ENCODE measurements at places on chromosomes 16 and 17.
A peak's percentile ranks its signal among the peaks of the same experiment; 100 is the strongest.

DNA sequence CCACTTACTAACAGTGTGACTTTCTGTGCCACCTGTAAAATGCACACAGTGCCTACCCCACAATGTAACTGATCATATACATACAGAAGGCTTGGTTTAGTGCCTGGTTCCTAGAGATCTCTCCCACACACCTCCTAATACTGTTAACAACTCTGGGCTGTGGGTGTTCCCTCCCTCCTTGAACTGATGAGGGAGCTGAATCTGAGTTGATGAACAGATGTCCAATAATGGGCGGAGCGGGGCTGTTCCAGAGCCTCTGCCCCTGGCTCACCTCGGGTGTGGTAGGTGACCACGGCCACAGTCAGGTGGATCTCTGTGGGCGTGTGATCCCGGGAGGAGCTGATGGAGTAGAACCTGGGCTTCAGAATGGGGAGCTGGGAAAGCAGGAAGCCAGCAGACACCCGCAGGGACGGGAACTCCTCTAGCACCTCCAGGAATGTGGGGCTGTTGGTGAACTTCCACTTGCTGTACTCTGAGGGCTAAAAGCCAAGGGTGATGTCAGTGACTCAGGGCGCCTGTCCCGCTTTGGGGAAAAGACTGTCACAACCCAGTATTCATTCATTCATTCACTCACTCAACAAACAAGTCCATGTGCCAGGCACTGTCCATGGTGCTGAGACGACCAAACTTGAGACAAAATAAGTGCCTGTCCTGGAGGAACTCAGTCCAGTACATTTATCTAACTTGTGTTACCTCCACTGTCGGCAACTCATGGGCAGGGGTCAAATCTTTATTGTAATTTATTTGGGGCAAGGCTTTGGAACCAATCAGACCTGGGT, 37.6 kb downstream of the NOS2 start:
- no peak for DNase-seq

DNA sequence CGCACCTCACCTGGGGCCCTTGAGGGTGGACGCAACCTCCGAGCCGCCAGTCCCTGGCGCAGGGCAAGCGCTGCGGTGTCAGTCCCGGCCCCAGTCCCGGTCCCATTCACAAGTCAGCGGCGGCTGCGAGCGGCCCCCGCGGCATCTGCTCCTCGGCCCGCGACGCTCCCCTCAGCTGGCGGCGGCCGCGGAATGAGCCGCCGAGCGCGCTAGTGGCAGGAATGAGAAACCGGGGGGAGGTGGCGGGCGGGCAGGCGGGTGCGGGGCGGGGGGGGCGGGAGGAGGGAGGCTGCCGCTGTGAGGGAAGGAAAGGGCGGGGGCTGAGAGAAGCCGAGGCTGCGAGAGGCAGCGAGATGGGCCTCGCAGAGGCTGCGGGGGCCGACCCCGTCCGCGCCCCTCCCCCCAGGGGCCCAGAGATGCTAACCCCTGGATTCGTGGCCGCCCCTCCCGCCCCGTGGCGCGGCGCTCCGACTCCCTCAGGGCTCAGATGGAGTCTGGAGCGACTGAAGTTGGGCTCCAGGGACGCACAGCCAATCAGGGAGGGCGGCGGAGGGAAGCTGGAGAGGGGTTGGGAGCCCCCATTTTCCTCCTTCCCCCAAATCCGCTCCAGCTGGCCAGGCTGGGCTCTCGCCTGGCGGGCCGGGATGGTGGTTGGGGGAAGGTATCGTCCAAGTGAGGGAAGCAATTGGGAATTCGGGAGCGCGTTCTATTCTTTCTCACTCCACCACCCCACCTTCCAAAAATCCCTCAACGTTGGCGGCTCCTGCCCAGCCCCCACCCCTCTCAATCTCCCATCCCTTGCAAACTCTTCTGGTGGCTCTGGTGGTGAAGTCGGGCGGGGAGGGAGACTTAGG, at the start of gene CDH11:
Gene CDH11, minus strand, starts transcription at position 194 of the 854 bp plus-strand sequence. CDS start 117,194 bp downstream, outside the sequence.
- no peak for DNase-seq

- DNase-seq = no peak
Observed at GRCh38 chr16:81861503-81861902, 82.4 kb downstream of the PLCG2 start.

GRCh38 chr16:3171855-3172593, 16.0 kb upstream of the OR1F1 start:
- peak; percentile 49 for DNase-seq

GRCh38 chr16:23990507-23990906, 154.7 kb downstream of the PRKCB start:
- DNase-seq = no peak

DNA sequence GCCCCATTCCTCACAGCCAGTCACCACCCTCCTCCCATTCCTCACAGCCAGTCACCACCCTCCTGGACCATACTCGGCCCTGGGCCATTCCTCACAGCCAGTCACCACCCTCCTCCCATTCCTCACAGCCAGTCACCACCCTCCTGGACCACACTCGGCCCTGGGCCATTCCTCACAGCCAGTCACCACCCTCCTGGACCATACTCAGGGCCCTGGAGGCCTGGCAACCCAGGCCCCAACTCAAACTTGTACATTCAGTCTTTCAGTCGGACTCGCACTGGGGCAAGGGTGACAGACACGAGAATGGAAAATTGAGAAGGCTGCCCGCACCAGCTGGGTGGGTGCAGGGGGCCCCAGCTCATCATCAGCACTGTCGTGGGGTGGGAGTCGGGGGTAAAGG, 30.4 kb upstream of the FOXK2 start:
- no peak for DNase-seq

GRCh38 chr16:2904100-2904921, 7.4 kb upstream of the FLYWCH1 start:
- peak; percentile 79 for DNase-seq

GRCh38 chr16:86948046-86948445, 369.1 kb downstream of the C16orf95 start:
- DNase-seq = no peak

DNA sequence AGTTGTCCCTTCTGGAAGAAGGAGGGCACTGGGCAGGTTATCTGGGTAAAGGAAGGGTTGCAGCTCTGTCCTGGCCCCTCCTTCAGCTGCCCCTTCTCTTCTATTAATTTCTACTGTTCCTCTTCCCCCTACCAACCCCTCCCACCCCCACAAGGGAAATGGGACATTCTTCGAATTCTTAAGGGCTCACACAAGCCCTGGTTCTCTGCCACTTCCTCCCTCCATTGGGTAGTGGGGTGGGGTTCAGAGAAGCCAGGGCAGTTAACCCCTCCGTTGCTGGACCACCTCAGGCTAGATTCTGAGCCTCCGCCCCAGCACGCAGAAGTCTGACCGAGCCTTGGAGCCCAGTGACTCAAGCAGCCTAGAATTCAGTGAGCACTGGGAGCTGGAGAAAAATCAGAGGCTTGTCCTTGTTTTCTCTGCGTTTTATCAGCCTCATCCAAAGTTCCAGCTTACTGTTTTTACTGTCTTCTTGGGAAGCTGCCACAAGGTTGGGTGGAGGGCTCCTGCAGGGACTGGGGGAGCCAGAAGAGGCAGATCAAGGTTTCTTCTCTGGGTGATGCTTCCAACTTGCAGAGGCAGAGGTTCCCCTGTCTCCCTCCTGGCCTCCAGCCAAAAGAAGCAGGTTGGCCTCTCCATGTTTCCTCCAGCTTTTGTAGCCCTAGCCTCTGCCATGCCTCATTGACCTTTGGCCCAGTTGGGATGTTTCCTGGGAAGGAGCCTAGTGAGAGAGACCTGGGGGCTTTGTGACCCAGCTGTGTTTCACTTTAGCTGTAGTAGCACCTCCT, 10.2 kb downstream of the LASP1 start:
- DNase-seq = no peak

GRCh38 chr16:27620541-27620940, 70.6 kb downstream of the KATNIP start:
- no peak for DNase-seq

DNA sequence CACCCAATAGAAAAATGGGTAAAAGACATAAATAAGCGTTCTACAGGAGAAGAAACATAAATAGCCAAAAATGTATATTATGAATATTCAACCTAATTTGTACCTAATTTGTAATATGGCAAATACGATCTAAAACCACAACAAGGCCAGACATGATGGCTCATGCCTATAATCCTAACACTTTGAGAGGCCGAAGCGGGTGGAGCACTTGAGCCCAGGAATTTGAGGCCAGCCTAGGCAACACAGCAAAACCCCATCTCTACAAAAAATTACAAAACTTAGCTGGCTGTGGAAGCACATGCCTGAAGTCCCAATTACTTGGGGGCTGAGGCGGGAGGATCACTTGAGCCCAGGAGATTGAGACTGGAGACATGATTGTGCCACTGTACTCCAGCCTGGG, 30.1 kb downstream of the CRLF3 start:
- no peak for DNase-seq

DNA sequence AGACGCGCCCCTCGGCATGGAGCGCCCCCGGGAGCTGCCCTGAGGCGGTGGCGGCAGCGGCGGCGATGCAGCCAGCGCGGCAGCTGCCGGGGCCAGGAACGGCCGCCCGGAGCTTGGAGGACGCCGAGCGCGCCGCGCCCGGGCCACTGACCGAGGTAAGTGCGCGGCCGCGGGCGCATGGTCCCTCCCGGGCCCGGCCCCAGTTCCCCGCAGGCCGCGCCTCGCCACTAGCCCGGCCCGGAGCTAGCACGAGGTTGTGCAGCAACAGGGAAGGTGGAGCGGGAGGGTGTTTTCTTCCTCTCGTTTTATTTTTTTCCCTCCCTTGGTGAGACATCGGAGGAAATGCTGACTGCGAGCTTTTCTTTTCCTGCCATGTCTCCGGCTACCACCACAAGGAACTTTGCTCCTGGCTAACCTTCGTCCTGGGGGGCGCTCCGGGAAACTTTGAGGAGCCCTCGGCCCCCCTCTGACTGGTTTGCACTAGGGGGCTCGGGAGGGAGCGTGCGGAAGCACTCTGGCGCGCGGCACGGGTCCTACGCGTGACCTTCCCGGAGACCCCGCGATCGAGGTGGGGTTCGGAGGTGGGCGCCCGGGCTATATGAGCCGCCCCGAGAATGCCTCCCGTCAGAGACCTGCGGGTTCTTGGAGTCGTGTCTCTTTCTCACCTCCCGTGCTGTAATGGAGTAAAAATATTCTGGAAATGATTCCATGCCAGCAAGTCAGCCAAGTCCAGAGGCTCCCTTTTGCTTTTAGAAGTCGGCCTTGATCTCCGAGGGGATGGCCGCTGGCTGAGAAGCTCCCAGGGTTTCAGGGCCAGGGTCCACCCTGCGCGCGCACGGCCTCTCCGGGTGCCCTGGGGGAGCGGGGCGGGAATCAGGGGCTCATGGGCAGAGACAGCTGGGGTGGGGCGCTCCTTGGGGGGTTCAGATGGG, 868 bp downstream of the KCNJ12 start:
- DNase-seq = no peak
